ENCODE measurements at places on chromosomes 4 and X.

DNA sequence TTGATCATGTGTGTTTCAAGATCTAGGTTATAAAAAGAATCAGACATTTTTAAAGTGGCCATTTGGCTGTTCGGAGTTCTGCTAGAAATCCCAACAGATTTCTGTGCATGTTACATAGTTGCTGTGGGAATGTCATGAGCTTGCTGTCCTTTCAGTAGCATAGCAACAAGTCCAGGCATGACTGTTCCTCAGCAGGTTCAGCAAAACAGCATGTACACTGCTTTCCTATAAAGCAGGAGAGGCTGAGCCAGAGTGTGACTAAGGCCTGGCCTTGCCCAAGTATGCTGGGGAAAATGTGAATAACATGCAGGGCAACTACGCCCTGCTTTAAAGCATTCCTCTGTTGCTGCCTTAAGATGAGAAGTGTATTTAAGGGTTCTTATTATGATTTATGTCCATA lies 217.1 kb upstream of the SMIM31 start:
- DNase-seq, result no peak

- no peak for DNase-seq
Observed at GRCh38 chrX:11960031-11960430, 178.2 kb upstream of the FRMPD4 start.

GRCh38 chr4:184384056-184384809 lies 90.1 kb downstream of the IRF2 start:
- DNase-seq, result no peak

DNA sequence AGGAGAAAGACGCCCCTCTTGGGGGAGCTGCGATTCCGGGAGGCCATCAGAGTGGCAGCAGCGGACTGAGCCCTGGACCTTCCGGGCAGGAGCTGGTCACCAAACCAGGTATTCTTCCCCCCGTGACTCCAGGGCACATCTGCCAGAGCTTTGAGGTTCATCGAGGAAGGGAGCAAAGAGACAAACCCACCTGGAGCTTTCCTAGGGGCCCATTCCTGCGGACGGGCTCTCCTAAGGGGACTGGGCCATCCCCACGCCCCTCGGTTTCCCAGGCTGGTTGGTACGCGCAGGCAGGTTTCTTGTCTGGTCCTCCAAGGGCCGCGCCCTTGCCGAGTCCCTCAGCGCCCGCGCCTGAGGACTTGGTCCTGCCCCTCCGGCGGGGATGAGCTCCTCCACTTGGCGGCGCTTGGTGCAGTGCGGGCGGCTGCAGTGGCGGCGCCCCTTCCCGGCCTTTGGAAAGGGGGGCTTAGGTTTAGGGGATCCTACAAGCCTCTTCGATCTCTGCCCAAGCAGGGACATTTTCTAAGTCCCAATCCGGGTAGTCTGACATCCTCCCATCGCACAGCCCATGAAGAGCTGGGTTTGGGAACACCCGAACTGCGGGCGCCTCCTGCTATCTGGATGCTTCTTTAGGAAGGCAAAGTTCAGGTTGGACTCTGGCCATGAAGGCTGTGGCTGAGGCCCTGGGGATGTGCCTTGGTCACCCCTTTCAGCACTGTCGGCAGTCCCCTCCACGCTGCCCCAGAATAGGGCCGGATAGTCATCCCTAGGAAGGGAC lies 538 bp downstream of the STBD1 start:
- no peak for DNase-seq

DNA sequence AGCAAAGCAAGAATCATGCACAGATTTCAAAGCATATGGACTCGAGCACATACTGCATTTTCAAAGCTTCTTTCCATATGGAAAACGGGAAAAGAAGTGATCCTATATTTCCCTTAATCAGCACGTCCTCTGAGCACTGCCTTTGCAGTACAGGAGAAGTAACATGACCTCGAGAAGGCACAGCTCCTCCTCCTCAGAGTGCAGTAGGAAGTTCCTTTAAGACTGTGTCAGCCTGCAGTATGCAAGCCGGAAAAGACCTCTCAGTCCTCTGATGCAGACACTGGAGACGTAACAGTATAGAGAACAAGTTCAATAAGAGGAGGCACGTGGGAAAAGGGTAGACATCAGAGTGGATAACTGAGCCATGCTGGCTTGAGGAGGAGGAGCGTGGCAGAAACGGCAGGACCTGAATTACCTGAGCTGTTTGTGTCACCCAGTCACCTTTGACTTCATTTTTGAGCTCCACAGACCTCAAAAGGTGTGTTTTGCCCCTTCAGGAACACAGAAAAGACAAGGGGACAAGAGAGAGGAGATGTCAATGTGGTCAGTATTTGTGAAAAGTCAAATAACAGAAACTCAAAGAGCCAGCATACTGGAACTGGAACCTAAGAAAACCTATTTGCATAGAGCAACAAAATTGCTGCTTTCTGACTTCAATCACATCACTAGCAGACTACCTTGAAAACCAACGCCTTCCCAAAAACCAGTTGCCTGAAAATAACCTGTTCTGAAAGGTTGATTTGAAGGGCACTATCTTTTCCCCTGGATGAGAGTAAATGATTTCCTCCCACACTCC lies 20.8 kb downstream of the IRF2 start:
- peak; percentile 30 for DNase-seq

DNA sequence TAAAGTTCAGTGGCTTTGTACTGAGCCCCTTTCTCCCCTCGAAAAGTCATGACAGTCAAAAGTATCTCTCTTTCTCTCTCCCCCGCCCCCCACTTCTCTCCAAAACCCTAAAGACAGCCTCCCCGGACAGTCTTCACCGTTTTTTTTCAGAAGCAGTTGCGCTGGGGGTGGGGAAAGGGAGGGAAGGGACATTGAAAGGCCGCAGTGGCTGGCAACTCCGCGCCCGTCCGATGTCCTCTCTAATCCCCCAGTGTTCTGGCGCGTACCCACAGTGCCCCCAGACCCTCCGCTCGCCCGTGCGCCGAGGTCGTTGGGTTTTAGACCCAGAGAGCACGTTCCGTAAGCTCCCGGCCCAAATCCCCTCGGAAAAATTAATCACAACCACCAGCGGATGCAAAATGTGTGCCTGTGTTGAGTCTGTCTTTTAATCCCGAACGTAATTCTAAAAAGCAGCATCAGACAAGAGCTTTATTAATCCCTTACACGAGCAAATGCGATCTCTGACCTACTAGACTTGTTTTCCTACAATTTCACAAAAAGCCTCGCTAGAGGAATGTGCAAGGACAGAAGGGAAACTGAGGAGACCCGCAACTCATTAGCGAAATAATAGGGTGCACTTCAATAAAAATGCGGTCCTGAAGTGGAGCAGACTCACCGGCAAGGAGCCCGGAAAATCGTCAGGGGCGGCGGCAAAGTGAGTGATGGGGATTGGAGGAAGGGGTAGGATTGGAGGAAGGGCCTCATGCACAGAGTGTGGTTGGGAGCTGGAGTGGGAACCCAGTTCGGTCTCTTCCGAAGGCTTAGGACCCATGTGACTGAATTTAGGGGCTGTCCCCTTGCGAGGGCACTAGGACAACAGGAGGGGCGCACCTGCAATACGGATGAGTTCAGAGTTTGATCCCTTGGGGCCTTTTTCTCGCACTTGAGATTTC lies 12.2 kb upstream of the PRDM8 start:
- DNase-seq, result no peak

DNA sequence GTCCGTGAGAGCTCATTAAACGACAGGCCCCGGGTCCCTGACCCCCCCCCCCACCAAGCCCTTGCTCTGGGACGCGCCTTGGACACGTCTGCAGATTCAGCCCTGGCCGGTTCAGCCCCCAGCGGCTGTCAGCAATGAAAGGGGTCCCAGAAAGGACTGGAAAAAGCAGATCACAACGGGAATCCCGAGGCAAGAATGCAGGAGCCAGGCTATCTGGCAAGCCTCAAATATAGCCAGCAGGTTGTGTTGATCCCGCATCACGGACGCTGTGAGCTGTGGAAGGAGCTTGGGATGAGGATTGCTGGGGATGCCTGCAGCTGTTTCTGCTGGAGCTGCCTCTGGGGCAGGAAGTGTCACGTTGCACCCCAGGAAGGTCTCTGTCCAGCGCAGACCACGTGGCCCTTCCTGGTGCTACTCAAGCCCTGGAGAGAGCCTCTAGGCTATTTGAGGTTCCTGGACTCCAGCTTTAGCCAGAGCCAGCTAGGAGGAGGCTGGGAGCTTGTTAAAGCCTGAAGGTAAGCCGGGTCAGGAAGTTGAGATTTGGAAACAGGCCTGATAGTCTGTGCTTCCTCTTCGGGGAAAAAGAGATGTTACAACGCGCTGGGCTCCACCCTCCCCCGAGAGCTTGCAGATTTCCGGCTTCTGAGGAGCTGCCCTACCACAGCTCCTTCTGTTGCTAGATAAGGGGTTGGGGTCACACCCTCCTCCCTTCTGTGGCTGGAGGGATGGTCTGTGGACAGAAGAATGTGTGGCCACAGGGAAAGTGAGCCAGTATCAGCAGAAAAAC lies 19.3 kb upstream of the CSF2RA start:
- peak; percentile 32 for DNase-seq

DNA sequence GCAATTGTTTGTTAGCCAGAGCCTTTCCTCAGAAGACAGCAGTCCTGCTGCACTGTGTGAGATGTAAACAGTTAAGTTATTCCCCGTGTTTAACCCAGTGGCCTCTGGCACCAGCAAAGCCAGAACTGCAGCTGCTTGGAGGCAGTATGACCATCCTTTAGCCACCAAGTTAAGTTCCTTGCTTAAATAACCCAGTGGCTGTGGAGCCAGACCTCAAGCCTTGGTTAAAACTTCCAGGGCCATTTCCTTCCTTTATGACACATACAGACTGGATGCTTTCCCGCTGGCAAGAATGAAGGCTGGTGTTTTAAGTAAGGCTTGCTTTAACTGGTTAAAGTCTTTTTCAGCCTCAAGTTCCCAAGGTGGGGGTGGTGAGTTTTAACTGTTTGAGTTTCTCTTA lies 379.8 kb downstream of the DCAF12L2 start:
- no peak for DNase-seq

- no peak for DNase-seq
Observed at GRCh38 chrX:1075741-1076140, 136.7 kb downstream of the CRLF2 start.

- DNase-seq, result no peak
Observed at GRCh38 chr4:1369479-1370079, 22.6 kb downstream of the UVSSA start.

- DNase-seq, result no peak
Observed at GRCh38 chr4:154014407-154015321, 225.8 kb upstream of the SFRP2 start.

GRCh38 chr4:87974856-87975462 lies 555 bp upstream of the SPP1 start:
- DNase-seq, result no peak

DNA sequence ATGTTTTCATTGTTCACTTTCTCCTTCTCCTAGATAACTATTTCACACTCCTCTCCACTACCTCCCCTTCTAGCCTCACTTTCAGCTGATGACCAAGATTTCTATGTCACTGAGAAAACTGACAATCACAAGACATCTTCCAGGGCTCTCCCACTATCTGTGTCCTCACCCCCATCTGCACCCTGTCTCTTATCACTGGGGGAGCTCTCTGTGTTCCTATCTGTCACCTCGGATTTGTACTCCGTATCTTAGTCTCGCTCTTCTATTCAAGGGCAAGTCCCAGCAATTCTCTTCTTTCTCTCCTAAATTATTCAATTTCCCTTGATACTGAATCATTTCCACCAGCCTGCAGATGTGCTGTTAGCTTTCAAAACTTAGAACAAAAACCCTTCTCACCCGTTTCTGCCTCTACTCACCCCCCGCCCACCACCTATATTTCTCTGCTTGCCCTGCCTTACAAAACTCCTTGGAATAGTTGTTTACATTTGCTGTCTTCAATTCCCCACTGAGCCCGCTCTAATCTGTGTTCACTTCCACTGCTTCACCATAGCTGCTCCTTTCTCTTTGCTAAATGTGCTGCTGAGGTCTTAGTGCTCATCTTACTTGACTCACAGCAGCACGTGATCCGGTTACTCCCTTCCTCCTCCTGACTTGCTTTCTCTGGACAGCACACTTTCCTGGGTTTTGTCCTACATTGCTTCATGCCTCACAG lies 293.2 kb downstream of the UNC5C start:
- DNase-seq, result no peak

DNA sequence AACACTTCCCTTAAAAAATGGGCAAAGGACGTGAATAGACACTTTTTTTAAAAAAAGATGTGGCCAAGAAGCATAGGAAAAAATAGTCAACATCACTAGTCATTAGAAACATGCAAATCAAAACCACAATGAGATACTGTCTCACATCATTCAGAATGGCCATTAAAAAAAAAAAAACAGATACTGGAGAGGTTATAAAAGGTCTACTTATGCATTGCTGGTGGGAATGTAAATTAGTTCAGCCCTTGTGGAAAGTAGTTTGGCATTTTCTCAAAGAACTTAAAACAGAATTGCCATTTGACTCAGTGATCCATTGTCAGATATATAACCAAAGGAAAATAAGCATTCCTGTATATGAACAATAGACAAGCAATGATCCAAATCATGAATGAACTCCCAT lies 352.8 kb upstream of the EPHA5 start:
- no peak for DNase-seq

DNA sequence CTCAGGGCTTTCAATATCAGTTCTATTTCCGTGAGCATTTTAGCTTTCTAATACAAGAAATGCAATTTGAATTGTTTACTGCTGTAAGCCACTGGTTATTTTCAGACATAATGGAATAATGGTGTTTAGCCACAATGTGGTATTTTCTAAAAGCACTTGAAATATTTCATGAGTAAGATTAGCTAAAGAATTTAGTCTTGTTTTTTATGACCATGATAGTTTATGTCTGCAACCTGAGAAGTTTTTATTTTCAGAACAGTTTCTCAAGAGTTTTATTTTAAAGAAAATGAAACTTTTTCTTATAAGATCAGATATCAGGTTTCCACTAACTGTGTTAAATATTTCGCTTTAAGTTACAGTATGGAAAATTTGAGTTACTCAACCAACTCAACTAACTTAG lies 60.2 kb downstream of the SLIT2 start:
- DNase-seq, result no peak

GRCh38 chr4:85491527-85491926 lies 16.6 kb downstream of the ARHGAP24 start:
- DNase-seq, result no peak

GRCh38 chr4:4729206-4729605 lies 130.3 kb upstream of the MSX1 start:
- DNase-seq, result no peak

GRCh38 chrX:35380808-35381700 lies 417.1 kb upstream of the MAGEB16 start:
- no peak for DNase-seq

- DNase-seq, result no peak
Observed at GRCh38 chrX:154477891-154478477, 1.1 kb downstream of the LAGE3 start.

DNA sequence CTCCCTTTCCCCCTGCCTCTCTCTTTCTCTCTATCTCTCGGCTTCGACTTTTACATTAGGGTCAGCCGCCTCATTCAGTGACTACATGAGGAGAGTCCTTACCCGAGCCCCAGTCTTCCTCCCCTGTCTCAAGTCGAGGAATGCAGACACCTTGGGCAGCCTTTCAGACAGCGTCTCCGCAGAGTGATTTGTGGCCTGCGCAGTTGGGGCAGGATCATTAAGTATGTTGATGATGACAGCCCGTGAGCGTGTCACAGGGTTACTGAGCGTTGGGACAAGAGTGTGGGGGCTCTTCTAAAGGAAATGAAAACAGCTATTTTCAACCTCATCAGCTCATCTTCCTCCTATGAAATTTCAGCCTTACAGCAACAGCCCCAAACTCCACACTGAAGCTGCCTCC lies 312.1 kb upstream of the GATB start:
- DNase-seq, result no peak

- no peak for DNase-seq
Observed at GRCh38 chr4:64784125-64784524, 374.9 kb upstream of the TECRL start.

- no peak for DNase-seq
Observed at GRCh38 chr4:110344165-110344564, 131.8 kb upstream of the ENPEP start.

Measured in T-helper 2 cell treated with Interferon-gamma antibody and Interleukin-4, amounts not matched to agents 5 μg/mL and 100 μg/mL, for 36 hours (primary cell).